ENCODE measurements at places on chromosomes 11 and 22. TPM values are rescaled to one million over a fixed set of nuclear protein-coding genes. Genes with fewer than 3 reads are reported as not detected.

The LIMK2 gene
- polyA plus RNA-seq = 23.1 TPM

GRCh38 chr22:24208012-24208749, 26.9 kb downstream of the SUSD2 start:
- DNase-seq = peak; percentile 32

- peak; percentile 54 for DNase-seq
Measured at GRCh38 chr22:21045585-21046294, at the start of gene LRRC74B. Gene LRRC74B, plus strand, starts transcription at chr22:21045946. Its CDS starts 41 bp downstream, at chr22:21045987.

DNA sequence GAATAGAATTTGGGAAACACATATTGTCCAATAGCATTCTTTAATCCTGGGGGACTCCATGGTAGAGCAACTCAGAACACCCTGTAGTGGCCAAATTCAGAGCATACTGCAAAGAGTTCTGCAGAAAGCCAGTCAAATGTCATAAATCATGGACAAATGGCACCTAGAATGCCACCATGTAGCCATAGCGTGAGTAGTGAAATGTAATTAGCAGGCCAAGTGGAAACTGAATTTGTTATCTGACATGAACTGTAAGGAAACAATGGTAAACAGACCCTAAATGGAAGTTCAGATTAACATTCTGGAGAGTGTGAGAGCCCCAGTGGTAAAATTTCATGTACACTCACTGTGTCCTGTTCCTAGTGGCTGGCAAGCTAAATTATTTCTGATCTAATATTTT, 7.0 kb upstream of the PRSS23 start:
- DNase-seq = no peak

Measured in forelimb muscle (tissue), 1 donor.